ENCODE measurements at places on chromosomes 11 and 22.

GRCh38 chr11:88537613-88538012 is 200.1 kb upstream of the CTSC start:
- DNase-seq, result no peak

GRCh38 chr22:29877620-29878019 is 5.4 kb upstream of the MTMR3 start:
- DNase-seq, result no peak

GRCh38 chr11:106957030-106957482 is 61.2 kb downstream of the GUCY1A2 start:
- DNase-seq, result no peak

GRCh38 chr22:19086417-19086816 is 35.8 kb downstream of the DGCR2 start:
- no peak for DNase-seq

- no peak for DNase-seq
These were observed 134.0 kb downstream of the FAM76B start for GRCh38 chr11:95655536-95655935.

- no peak for DNase-seq
These were observed 53.2 kb downstream of the TSPAN18 start for GRCh38 chr11:44779736-44780520.

DNA sequence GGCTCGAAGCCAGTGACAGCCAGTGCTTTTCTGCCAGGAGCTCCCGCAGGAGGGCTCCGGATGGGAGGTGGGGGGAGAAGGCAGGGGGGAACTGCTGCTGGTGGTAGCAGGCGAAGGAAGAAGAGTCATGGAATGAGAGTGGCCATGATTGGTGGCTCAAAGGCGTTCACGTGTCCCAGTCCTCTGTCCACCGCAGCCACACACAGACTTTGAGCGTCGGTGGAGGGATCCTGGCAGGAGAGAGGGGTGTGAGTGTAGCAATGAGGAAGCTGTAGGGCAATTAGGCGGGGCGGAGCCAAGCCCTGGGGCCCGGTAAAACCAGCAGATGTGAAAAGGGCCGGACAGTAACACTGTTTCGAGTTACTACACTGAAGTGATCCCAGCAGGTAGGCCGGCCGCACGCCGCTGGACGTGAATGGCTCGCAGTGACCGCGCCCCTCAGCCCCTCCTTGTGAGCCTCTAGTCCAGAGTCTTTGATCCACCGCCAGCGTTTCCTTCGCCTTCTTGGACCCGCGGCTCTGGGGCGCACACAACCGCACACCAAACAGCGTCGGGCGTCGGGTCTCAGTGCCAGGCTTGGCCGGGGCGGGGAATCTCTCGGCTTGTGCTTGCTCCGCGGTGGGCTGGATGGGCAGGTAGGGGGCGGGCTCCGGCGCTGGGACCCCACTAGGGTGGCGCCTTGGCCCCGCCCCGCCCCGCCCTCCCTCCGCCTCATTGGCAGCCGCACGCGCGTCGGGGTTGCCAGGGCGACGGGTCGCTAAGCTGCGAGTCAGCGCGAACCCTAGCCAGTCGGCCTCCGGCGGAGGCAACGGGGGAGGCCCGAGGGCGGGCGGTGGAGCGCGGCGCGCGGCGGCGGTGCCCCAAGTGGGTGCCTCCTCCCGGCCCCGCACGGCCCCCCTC is at the start of gene LRRC10B:
LRRC10B (plus strand) TSS at position 788 of the 900 bp plus-strand sequence. CDS start 250 bp downstream, outside the sequence.
- DNase-seq, result no peak

Data from stimulated activated CD8-positive, alpha-beta memory T cell treated with anti-CD3 and anti-CD28 coated beads, Interleukin-15, amount 100 ng/mL, for 4 hours (primary cell).